ENCODE measurements at places on chromosomes 5 and 9.

GRCh38 chr5:58774937-58775336, 192.1 kb downstream of the RAB3C start:
- peak; percentile 72 for DNase-seq

DNA sequence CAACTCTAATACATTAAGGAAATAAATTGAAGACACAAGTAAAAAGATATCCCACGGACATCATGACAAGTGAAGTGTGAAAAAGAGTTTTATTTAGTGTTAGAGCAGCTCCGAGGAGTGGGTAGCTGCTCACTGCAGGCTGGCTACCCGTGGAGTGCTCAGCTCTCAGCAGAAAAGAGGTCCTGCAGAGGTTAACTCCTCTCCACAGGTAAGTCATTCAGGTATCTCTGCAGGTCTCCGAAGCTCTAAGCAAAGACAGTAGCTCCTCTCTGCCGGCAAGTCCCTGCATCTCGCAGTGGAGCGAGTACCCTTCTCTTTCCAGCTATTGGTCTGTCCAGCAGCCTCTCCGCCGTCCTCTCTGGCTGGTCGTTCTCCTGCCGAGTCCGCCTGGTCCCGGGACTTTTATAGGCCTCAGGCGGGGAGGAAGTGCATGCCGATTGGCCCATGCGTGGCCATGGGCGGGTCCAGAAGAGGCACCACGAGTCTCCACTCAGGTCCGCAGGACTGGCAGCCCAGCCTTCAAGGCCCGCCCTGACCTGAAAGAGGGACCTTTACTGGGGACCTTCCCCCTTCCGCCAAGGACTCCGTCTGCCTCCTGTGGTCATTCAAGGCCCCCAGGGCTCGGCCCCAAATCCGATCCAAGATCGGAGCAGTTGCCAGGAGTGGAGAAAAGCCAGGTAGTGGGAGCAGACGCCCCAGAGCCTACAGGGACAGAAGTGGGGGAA, 29.9 kb downstream of the BTNL9 start:
- DNase-seq, result no peak

DNA sequence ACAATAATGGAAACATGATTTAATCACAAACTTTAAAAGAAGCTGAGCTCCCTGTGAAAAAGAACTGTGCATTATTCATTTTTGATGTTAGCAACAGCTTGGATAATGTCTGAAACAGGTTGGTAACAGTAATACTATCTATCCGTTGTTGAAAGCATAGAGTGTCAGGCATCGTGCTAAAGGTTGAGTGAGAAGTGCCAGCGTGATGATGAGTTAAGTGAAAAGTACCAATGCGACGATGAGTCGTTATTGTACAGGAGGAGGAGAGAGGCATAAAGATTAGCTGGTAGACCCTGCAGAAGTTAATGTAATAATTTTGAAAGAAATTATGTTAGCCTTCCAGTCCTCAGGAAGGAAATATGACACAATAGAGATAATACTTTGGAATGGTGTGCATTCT, 593.6 kb downstream of the MAT2B start:
- no peak for DNase-seq

- peak; percentile 86 for DNase-seq
These were observed 45.1 kb upstream of the SUB1 start for GRCh38 chr5:32539981-32540845.

DNA sequence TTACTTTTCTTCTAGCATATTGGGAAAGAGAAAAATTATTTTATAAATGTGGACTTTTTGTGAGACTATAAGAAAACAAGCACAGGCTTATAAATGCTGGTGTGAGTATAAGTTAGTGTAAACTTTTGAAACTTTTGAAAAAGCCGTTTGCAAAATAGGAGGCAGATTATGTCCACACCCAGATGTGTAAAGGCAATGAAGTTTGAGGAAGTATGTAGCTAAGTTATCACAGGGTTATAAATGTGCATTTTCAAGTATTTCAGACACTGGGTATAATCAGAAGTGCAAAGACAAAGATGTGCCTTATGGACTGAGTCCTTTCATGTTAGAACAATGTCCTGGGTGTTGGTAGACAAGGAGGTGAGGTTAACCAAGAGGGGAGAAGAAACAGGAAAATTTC, 85.5 kb downstream of the ANXA1 start:
- DNase-seq, result peak; percentile 55

DNA sequence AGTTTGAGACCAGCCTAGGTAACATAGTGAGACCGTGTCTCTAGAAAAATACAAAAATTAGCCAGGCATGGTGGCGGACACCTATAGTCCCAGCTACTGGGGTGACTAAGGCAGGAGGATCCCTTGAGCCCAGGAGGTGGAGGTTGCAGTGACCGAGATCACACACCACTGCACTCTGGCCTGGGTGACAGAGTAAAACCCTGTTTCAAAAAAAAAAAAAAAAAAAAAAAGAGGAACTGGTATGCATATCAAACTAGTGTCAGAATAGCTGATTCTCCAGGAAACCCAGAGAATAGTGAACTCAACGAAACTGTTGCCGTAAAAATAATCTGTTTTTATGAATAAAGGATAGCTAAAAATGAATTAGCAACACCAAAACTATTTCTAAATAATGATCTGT, 126.6 kb upstream of the BASP1 start:
- DNase-seq, result no peak

DNA sequence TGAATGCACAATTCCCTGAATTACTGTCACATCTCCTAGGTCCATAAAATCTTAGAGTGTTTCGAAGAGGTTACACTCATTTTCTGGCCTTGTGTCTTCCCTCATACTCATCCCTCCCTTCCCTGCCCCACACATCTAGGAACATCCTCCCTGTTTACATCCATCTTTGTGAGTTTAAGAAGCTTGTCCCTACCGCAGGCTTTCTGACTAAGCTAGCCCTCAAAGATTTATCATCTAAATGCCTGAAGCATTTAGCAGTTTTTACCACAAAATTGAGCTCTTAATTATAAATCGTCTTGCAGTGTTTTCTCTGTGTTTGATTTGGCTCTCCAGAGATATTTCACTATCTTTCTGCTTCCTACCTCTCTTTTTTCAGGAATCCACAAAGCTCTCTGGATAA, 374.8 kb downstream of the KIAA0825 start:
- DNase-seq, result no peak

DNA sequence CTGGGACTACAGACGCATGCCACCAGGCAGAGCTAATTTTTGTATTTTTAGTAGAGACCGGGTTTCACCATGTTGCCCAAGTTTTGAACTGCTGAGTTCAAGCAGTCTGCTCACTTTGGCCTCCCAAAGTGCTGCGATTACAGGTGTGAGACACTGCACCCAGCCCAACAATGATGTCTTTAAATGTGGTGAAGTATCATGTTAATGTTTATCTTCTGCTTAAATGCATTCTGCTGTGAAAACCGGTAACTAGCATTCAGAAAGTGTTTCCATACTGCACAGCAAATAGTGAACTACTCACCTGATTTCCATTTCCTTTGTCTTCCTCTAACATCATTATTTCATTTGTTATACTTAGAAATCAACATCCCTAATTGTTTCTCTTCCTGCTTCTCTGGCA, 264.0 kb upstream of the ITGA1 start:
- no peak for DNase-seq

DNA sequence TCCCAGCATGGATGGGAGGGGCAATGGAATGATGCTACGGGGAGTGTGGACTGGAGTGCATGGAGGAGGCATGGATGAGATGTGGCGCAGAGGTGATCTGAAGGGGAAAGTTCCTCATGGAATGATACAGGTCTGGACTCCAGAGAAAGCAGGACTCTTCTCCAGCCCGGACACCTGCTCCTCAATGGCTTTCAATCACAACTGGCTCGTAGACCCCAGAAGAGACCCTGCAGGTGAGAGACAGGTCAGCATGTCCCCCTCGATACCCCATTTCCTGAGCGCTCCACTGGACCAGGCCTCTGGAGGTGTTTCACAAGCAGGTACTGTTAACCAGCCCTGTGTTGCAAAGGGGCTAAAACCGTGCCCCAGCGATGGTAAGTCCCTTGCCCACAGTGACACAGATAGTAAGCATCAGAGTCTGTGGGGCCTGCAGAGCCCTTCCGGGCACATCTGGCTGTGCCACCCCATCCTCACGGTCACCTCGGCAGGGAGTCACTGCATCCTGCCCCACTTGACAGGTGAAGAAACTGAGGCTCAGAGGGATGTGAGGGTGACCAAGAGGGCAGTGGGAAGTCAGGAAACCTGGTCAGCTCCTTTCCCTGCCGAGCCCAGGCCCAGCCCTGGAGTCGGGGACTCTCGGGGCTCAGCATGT, 5.5 kb upstream of the DPM2 start:
- no peak for DNase-seq

GRCh38 chr9:120191141-120191540, 388.8 kb downstream of the CDK5RAP2 start:
- no peak for DNase-seq

DNA sequence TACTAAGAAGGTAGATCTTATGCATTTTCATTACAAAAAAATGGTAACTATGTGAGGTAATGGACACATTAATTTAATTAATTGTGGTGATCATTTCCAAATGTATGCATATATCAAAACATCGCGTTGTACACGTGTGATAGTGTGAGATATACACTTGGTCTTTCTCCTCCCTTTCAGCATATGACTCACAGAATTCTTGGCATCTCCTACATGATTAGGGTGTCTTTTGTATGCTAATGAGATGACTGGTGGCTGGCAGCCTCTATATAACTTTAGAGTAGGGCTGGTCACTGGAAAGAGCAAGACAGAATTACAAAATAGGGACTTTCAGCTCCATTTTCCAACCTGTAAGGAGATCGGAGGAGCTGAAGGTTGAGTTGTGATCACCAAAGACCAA, 1167.6 kb downstream of the CDH12 start:
- DNase-seq, result no peak

- no peak for DNase-seq
These were observed 30.6 kb upstream of the SMU1 start for GRCh38 chr9:33106827-33107621.

GRCh38 chr9:17414986-17415385, 163.9 kb upstream of the SH3GL2 start:
- no peak for DNase-seq

GRCh38 chr9:123689701-123690428, 240.1 kb downstream of the DENND1A start:
- DNase-seq, result no peak

DNA sequence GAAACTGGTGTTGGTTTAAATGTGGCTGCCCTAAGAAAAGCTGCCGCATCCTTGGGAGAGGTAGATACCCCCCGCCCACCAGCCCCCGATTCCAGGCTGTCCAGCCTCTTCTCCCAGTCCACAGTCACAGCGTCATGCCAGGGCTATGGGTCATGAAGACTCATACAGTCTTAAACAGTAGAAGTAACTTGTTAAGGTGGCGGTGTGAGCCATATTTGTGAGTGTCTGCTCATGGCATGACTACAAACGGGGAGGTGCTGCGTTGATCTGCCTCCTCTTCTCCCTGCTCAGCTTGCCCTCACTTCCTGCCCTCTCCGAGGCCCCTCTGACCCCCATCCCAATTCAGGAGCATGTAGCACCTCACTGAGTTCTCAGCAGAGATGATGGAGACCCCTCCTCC, 20.8 kb downstream of the FGD3 start:
- no peak for DNase-seq

GRCh38 chr5:51091816-51092215, 291.4 kb upstream of the ISL1 start:
- DNase-seq, result no peak

- DNase-seq, result no peak
These were observed 50.8 kb downstream of the GABBR2 start for GRCh38 chr9:98657897-98658296.

DNA sequence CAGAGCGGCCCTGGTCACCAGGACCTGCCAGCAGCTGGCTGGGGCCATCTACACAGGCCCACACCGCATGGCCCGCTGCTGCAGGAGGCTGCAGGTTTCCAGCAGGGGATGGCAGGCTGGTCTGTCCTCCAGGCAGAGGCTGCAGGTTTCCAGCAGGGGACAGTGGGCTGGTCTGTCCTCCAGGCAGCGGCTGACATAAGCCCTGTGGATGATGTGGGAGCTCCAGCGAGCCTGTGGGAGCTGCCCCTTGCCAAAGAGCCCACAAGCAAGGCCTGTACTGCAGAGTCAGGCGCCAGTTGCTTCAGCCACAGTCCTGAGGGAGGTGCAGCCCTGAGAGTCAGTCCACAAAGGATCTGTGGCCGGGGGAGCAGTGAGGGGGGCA, 18.5 kb downstream of the TPPP start:
- peak; percentile 7 for DNase-seq

- DNase-seq, result no peak
These were observed 6.8 kb downstream of the DCP2 start for GRCh38 chr5:112983363-112983762.

DNA sequence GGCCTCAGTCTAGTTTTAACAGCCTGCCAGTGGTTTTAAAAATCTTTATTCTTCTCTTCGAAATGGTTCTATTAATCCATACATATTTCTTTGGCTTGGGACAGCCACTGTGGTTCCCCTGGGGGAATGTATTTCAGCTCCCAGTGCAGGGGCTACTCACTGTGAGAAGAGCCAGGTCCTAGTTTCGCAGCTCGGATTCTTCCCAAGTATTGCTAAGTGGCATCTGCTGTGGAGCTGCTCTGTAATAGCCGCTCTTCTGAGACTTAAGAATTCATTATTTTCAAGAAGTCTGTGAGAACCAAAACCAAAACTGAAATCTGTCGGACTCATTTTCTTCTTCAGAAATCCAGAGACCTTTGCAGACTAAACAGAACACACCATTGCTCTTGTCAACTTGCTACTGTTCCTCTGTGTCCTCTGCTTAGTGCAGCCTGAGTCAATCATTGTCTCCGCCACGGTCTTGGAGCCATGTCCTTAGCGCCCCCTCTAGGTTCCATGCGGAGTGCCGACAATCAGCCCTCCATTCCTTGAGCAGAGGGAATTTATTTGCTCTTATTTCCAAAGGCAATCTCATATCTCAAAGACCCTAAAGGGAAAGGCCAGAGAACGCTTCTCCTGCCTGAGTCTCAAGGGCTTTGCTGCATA, 478.2 kb downstream of the SPATA31D1 start:
- no peak for DNase-seq
